ENCODE measurements at places on chromosomes 16 and 17. TPM values are rescaled to one million over a fixed set of nuclear protein-coding genes. Genes with fewer than 3 reads are reported as not detected.

DNA sequence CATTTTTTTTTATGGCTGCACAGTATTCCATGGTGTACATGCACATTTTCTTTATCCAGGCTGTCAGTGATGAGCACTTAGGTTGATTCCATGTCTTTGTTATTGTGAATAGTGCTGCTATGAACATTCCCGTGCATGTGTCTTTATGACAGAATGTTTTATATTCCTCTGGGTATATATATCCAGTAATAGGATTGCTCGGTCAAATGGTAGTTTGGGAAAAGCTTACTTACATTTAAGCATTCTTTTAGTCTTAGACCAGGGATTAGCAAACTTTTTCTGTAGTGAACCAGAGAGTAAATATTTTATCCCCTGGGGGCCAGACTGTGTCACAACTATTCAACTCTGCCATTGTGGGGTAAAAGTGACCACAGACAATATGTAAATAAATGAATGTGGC is 40.2 kb downstream of the MED13 start:
- no peak for DNase-seq

DNA sequence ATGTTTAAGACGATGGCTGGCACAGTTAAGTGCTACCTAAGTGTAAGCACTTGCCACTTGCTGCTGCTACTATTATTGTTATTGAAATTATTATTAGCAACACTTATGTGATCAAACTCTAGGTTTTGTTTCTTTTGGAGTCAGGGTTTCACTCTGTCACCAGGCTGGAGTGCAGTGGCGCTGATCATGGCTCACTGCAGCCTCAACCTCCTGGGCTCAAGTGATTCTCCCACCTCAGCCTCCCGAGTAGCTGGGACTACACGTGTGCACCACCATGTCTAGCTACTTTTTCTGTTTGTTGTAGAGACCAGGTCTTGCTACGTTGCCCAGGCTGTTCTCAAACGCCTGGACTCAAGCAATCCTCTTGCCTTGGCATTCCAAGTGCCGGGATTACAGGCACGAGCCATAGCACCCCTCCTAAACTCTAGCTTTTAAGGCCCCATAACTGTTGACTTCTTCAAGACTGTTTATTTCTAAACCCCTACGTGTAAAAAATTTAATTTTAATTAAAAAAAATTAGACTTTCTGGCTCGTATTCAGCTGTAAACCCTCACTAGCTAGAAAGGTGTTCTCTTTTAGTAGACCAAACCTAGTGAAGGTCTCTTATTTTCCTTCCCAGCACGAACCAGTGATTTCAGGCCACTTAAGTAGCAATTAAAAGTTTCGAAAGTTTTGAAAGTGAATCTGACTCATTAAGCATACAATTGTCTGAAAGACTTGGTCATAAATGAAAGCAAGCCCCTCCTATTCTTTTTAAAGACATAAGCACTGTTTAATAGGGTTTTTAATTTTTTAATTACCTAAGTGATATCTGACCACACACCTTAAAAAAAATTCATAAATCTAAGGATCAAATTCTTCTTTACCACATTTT is 11.7 kb upstream of the SCNN1B start:
- DNase-seq, result no peak

Gene SOX8
- total RNA-seq, result 0.06 TPM

DNA sequence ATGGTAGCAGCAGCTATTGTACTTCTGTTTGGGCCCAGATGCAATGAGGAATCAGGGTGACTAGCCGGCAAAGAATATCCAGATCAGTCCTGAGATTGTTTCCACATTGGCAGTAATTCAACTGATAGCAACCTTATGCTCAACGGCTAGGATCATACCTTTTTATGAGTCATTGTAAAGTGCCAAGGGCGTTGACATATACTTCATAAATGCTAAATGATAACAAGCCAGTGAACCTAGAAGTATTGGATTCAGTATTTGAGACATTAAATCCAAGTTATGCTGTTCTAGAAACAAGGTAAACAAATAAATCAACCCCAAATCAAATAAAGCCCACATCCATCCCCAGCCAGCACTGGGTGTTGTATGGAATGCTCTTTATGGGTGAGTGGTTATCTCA is 207.1 kb upstream of the ZFHX3 start:
- no peak for DNase-seq

DNA sequence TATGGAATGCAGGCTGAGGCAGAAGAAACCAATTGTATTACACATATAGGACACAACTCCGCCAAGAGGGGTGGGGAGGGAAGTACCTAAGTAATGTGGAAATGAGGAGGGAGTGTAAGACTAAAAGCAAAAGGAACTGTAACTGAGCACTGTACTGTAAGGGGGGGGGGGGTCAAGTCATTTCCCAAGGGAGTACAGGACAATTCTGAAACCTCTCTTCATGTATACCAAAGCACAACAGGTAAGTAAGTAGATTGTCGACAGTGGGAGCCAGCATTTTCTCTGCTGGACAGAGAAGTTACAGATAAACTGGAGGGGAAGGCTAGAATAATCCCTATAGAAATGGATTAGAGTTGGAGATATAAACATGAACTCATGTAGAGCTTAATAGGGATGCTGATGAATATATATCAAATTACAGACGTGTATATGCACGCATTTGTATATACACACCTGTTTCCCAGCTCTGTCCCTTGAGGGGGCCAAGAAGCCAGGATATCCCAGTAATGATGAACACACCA is 6.4 kb downstream of the USP22 start:
- no peak for DNase-seq

GRCh38 chr16:89924297-89924924 is 1.3 kb downstream of the TUBB3 start:
- DNase-seq, result no peak

DNA sequence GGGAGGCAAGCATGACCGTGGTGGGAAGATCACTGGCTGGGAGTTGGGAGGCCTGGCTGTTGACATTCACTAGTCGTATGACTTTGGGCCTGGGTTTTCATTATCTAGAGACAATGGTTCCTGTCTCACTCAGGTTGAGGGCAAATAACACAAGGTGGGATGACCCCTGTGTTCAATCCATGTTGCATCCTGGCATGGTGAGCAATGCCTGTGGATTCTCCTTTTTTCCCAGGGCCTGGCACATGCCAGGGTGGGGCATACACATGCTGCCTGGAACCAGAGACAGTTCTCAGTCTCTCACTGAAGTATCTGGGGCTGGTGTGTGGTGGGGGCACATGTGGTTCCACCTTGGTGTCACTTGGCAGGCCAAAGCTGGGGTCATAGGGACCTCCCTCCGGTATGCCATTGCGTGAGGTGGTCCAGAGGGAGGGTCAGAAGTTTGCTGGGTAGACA is 5.4 kb downstream of the THRA start:
- no peak for DNase-seq

DNA sequence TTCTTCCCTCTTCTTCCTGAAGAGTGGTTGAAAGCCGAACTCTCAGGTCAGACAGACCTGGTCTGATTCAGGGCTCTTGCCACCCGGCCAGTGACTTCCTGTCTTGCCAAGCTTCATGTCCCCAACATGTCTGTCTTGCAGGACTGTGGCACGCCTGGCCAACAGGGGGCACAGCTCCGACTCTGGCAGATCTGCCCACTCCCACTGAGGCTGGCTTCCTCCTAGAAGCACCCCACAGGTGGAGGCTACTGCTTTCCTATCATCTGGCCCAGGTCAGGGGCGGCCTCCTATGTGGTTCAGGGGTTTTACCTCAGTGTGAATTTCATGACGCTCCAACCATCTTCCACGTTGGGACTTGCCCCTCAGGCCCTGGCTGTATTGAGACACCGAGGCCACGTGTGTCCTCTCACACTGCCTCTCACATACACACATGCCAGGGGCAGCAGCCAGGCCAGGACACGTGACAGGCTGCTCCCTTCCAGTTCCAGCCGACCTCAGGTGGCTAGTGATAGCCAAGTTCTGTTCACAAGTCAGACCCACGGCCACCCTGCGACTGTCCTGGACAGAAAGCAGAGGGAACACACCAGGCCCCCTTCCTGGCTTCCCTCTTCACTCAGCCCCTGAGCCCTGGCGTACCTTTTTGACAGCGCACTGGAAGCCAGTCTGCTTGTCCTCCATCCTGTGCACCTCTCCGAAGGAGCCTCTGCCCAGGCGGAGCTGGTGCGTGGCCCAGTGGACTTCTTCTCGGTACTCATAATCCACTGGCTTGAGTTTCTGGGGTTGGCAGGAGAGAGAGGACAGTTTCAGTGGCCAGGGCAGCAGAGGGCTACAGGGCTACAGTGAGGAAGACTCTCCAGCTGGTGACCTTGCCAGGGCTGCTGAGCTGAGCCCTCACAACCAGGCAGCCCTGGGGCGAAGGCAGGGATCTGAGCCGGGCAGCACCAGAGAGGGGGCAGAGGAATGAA is 22.6 kb upstream of the SPATA32 start:
- no peak for DNase-seq

DNA sequence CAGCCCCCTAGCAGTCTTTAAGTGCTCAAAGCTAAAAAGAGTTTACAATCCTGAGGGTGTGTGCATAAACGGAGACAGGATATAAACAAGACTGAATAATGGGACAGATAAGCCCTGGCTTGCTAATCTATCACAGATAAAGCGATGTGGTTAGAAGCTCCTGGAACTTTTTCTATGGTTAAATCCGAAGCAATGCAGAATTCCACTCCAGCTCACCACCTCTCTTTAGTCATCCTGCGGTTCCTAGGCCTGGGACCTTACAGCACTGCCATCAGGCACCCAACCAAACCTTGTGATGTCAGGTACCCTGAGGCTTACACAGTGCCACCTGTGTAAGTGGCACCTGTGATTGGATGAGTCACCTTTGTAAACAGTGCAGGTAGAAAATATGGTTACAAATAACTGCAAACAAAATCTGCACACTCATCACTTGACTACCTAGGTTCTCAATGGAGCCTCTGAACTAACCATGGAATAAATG is 31.5 kb upstream of the B4GALNT2 start:
- DNase-seq, result no peak

Data from glomerular endothelial cell (primary cell).